HCEC 1CT (cell line): ENCODE measurements at places on chromosomes 2 and 18.
A peak's percentile ranks its signal among the peaks of the same experiment; 100 is the strongest.

GRCh38 chr2:240812301-240812680 is 7.7 kb downstream of the KIF1A start:
- DNase-seq: no peak

- DNase-seq: peak; percentile 25
Observed at GRCh38 chr18:4017480-4017879, 437.6 kb downstream of the DLGAP1 start.

DNA sequence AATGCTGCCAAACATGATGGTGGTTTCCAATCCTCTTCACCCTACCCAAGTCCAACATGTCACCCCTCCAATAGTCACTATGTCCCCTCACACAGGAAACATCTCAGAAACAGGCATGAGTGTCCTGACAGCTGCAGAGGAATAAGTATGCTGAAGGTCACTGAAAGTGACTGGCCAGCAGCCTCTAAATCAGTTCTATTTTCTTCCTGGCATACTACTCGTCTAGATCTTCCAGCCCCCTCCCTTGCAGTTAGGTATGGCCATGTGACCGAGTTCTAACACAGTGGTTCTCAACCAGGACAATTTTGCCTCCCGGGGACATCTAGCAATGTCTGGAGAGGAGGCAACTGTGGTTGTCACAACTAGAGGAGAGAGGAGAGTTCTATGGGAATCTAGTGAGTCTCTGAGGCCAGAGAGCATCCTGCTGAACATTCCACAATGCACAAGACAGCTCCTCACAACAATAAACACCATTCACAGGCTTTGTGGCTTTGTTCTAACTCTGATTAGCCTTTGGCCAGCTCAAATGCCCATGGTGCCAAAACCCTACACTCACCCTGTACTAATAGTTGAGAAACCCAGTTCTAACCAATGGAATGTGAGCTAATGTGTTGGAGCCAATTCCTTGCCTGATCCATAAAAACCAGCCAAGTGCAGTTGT is 12.6 kb upstream of the ID2 start:
- DNase-seq: no peak

DNA sequence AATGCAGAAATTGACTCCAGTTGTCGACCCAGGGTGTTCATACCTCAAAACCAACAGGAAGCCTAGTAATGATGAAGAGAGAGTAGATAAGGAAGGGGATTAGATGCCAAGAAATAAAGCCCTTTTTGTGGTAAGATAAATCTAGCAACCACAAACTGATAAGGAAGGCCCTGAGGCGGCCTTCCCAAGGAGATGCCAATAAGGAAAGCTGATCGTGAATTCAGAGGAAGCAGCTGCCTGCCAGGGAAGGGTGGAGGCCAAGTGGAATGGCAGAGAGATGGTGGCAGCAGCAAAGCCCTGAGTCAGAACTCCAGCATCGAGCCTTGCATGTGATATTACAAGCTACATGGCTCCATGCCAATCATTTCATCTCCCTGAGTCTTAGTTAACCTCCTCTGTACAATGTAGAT is 126.3 kb downstream of the IRS1 start:
- peak; percentile 77 for DNase-seq

- no peak for DNase-seq
Observed at GRCh38 chr2:85713836-85714235, 19.7 kb downstream of the GNLY start.

DNA sequence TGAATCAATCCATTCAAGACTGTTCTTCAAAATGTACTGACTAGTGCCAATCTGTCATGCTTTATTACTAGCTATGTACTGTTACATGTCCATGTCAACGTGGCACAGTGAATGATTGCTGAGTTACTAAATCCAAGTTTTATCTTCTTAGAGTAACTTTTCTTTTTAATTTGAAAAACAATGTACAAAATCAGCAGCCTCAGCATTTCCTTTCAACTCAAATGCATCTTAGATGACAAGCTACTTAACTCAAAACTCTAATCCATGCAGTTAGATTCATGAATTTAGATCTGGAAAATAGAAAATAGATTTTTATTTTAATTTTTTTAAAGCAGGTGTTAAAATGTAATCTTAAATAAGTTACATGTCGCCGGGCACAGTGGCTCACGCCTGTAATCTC is 174.2 kb downstream of the CAPN13 start:
- no peak for DNase-seq

- DNase-seq: no peak
Observed at GRCh38 chr2:118689456-118689855, 158.0 kb downstream of the EN1 start.

- DNase-seq: no peak
Observed at GRCh38 chr2:149622343-149622742, 34.8 kb upstream of the MMADHC start.

- no peak for DNase-seq
Observed at GRCh38 chr2:184799379-184799778, 201.1 kb downstream of the ZNF804A start.

DNA sequence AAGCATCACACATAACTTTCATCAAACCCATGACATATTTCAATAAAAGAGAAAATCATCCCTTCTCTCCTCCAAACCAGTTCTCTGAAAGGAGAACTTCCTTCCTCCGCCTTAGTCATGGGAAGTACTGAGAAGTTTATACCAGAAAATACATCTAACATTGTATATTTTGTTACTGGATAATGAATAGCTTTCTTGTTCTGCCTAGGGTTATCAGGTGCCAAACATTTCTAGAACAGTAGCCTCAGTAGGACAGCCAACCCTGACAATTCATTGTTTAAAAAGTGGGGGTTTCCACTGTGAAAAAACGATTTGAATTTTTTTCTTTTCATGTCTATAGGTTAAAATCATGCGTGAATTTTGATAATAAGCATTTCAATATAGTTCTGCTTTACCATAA is 16.0 kb upstream of the DAW1 start:
- DNase-seq: no peak

DNA sequence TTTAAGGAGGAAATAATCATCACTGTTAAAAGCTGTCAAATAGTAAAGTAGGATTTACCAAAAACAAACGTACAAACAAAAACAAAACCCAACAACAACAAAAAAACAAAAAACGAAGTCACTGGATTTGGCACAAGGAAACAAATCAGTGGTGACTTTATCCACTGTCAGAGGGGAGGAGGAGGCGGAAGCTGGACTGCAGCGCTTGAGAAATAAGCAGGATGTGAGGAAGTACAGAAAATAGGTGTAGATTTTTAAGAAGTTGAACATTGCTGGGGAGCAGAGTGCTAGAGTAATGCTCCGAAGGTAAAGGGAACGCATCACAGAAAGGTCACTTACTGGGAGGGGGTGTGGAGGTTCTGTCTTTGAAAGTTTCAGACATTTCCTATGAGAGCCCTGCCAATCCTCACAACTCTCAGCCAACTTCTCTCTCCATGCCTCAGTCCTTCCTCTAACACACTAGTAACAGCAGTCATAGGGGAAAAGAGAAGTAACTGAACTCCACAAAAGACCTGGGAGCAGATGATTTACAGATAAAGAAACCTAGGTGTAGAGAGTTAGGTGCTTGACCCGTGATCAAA is 220.2 kb upstream of the SMAD7 start:
- DNase-seq: no peak

DNA sequence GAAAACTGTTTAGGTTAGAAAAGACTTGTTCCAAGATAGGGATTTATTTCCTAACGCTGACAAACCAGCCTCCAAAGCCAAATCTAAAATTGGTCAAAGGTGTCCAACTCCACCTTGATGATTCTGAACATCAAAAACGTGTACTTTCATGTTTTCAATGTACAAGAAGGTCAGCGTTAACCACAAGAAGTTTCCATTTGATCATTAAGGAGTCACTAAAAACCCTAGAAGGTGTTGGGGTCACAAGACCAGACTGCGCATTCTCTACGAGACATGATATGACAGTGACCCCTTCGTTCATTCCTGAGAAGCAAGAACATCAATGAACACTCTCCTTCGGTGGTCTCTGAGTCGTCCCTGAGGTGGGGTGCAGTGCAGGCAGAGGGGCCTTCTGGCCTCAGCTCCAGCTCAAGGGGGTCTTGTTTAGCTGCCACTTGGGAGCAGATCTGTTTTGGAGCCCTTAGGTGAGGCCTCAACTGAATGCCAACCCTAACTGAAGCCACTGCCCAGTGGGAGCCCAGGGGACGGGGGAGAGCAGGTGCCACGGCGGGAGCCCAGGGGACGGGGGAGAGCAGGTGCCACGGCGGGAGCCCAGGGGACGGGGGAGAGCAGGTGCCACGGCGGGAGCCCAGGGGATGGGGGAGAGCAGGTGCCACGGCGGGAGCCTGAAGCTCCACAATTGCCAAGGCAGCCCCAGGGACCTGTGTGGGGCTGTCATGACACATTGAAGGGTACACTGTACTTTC is 55.2 kb downstream of the PARD6G start:
- no peak for DNase-seq

- DNase-seq: peak; percentile 29
Observed at GRCh38 chr2:100870652-100871531, 51.0 kb downstream of the NPAS2 start.

GRCh38 chr18:25050605-25051004 is 301.4 kb downstream of the ZNF521 start:
- DNase-seq: no peak

DNA sequence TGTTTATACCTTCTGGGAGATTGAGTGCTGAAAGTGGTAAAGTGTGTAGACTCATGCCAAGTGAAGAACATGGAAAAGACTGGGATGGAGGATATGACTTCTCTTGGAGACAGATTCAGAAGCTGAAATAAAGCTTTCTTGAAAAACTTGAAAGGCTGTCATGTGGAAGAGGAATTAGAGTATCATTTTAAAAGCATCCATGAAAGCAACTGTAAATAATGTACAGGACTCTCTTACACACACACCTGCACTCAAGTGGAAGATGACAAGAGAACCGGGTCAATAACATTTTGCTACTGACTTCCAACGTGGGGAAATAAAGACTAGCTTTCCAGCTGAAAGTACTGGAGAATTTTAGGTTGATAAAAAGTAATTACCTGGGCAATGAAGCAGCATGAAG is 658.2 kb downstream of the TDRD15 start:
- DNase-seq: no peak

- no peak for DNase-seq
Observed at GRCh38 chr2:149653831-149654445, 66.4 kb upstream of the MMADHC start.

DNA sequence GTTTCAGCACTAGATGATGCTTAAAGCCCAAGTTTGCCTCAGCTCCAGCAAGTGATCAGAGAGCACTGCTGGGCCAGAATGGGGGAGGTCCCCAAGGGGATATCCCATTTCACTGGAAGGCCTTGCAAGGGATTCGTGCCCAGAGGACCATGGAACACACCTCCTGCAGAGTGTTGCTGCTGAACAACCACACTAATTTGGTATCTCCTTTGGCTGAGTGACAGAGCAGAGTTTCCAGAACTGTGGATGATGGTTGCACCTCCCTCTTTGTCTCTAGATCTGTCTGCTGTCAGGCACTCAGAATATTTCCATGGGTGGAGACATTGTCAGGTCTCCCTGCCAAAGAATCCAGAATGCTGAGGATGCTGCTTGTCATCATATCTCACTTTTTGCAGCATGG is 484.8 kb upstream of the NETO1 start:
- no peak for DNase-seq

GRCh38 chr2:21083482-21083881 is 39.6 kb upstream of the APOB start:
- no peak for DNase-seq

- DNase-seq: peak; percentile 44
Observed at GRCh38 chr2:85753525-85754312, at the start of gene ATOH8. ATOH8 (plus strand) TSS chr2:85753991; CDS start chr2:85754190, 199 bp downstream.

GRCh38 chr2:15082105-15083058 is 449.9 kb downstream of the LRATD1 start:
- no peak for DNase-seq

DNA sequence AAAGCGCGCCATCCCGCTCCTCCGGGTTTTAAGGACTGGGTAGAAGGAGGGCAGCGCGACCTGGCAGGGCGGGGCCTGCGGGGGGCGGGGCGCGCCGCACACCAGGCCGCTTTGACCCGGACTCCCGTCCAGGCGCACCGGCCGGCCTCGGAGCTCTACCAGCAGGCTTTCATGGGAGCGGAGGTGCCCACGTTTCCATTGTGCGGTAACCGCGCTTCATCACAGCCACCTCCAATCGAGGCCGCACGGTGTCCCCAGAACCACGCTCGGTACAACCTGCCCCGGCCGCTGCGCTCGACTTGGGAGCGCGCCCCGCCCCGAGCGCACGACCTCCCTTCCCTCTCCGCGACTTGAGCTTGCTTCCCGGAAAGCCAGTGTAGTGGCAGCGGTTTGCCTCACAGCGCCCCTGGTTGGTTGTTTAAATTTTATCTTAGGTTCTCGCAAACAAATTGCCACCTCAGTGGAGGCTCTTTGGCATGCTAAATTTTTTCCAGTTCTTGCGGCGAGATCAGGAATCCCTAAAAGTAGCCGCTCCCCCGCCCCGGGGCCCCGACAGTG is 280 bp upstream of the CYP1B1 start:
- peak; percentile 83 for DNase-seq
